ENCODE measurements at places on chromosomes 5 and 9.

GRCh38 chr5:173689737-173690360 lies 73.4 kb upstream of the BOD1 start:
- no peak for DNase-seq

DNA sequence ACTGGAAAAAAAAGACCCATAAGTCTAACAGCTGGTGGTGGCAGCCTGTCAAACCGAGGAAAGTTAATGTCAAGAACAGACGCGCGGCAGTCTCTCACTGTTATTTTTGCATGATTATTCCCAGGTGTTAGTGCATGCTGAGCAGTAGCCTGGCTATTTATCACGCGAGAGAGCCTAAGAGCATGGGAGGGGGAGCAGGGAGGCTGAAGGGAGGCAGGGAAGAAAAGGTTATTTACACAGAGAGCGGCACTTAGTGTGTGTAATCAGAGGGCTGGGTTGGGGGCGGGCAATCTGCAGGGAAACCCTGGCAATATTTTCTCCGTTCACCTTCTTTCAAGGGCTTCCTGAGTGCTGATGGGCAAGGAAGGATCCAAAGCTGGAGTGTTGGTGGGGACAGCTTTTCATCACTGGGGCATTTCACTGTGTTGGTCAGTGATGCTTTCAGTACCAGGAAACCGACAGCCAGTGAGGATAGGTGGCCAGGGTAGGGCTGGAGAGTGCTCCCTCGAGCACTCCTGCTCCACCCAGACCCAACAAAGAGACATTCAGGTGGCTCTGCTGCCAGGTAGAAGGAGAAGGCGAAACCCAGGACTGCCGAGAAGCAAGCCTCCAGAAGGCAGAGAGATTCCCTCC lies 39.6 kb downstream of the ZNF608 start:
- DNase-seq: peak; percentile 39

GRCh38 chr5:37198061-37198460 lies 51.1 kb downstream of the CPLANE1 start:
- no peak for DNase-seq

DNA sequence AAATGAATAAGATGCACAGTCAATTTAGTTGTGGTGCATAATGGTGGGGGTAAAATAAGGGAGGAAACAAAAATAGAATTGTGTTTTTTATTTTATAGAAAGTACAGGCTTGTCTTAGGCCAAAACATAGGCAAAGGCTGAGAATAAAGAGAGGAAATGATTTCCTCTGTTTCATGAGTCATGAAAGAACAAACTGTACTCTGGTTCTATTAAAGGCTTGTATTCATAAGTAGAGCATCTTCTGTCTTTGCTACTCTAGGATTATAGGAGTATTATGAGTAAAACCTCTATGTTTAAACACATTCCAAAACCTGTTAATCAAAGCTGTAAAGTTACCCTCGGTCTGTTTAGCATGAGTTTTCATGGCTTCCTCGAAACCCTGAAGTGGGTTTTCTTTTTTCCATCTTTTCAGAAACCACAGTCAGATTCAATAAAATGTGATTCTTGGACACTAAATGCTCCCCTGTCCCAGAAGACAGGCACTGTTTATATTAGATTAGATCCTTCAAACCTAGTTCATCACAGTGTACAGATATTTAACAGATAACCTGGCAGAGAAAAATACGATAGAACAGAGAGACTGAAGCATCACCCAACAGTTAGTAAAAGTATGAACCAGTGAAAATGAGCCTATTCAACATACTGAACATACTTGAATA lies 473.9 kb upstream of the CYLC2 start:
- no peak for DNase-seq

DNA sequence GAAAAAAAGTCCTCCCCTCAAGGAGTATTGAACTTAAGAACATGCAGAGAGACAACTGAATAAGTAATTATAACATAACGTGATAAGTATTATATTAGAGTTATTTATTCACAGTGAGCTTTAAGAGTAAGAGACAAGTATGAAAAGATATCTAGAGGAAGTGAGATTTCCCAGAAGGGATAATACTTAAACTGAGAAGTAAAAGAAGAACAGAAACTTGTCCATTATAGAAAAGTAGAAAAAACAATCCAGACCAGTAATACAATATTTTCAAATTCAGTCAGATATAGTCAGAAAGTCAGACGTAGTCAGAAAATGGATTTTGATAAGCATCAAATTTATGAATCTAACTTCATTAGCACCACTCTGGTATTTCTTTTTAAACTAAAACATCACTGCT lies 613.0 kb upstream of the CCNG1 start:
- no peak for DNase-seq

DNA sequence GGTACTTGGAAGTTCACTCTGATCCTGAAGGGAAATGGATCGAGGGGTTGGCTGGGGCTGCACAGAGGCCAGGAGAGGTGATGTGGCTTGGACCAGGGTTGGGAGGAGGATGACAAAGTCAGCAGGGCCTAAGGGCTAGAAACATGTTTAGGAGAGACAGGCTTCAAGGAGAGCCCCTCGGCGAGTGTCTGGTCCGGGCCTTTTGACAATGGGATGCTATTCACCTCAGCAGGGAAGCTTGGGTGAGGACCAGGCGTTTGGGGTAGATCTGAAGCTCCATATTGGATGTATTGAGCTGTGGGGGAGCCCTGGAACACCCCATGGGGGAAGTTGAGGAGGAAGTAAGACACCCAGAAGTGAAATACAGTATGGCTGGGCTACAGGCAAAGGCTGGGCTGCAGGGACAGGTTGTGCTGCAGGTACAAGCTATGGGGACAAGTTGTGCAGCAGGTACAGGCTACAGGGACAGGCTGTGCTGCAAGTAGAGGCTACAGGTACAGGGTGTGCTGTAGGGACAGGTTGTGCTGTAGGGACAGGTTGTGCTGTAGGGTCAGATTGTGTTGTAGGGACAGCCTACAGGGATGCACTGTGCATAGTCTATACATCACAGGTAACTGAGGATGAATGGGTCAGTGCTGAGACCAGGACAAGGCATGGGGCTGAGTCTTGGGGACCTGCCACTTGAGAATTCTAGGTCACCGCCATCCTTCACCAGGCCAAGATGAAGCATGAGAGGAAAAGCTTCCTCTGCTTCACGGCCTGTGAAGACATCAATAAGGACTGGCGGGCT lies 22.7 kb upstream of the FIBCD1 start:
- DNase-seq: no peak

- no peak for DNase-seq
These were observed 847.5 kb downstream of the TLE1 start for GRCh38 chr9:80841888-80842287.

DNA sequence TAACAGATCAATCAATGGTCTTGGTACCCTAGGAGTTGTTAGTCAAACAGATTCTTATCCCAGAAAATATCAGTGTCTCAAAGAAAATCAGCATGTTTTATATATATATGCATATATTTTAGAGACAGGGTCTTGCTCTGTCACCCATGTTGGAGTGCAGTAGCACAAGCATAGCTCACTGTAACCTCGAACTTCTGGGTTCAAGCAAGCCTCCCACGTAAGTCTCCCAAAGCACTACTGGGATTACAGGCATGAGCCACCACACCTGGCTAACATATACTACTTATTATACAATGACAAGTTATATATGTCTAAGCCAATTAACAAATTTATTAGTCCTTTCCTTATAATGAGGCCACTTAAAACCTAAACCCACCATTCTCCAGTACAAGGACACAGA lies 10.4 kb downstream of the RAB14 start:
- DNase-seq: no peak

DNA sequence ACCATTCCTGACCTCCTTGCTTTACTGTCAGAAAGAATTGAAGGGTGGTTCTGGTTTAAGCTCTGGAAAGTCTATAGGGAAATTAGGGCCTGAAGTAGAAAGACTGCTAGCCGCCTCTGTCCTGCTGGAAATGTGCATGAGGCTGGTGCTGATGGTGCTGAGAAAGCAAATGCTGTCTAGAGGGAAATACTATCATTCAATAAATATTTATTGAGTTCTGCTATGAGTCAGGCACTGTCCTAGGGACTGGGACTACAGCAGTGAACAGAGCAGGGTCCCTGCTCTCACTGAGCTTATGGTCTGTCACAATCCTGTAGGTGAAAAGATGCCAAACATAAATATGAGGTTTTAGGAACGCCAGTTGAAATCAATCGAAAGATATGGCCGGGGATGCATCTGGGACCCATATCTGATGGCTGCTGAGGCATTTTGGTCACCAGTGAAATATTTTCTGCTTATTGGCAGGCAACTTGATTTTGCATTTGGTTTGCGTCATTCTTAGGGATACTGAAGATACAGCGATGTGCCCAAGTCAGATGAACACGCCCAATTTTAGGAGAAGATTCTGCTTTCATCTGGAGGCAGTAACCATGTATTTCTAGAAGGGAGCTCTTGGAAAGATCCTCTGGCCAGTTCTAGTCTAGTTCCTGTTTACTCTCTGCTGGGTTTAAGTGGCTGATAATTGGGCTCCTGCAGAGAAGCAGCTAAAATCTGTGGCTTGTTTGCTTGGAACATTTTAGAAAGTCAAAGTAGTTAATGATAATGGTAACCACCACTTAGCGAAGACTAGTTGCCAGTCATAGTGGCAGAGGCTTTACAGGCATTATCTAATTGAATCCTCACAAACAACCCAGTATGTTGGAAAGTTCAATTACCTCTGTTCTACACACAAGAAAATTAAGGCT lies 73.3 kb downstream of the INSYN2B start:
- DNase-seq: no peak

DNA sequence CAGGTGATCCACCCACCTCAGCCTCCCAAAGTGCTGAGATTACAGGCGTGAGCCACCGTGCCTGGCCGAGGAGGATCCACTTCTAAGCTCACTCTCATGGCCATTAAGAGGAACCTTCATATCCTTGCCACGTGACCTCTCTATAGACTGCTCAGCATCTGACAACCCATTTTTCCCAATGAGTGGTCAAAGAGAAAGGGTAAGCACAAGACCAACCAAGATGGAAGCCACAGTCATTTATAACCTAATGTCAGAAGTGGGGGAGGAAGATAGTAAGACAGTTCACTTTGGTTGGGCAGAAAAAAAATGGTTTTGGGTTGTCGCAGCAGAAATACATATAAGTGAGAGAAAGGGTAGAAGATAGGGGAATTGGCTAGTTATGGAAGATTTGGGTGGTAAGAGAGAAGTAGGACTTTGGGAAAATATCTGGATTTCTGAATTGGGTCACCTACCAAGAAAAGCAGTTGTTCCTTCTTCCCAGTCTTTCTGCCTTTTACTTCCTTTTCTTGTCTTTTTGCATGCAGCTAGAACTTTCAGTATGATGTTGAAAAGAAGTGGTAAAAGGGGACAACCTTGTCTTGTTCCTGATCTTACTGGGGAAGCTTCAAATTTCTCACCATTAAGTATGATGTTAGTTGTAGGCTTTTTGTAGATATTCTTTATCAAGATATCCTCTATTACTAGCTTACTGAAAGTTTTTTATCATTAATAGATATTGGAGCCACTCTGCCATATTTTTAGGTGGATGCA lies 15.6 kb downstream of the SNX2 start:
- DNase-seq: no peak

DNA sequence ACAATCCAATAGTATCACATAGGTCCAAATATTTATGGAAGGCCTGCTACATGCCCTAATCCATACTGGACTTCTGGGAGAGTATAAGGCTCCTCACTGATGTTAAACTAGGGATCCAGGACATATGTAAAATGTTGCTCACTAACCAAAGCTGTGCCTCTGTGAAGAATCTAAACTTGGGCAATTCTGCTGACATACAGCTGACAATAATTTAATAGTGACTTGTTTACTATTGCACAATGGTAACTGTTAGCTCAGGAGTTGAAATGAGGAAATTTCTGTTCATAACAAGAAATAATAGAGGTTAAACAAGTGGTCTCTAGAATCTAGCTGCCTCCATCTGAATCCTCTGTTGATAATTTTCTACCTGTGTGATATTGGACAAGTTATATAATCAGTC lies 14.9 kb upstream of the CTXN3 start:
- no peak for DNase-seq

GRCh38 chr9:127209220-127209619 lies 55.4 kb upstream of the GARNL3 start:
- DNase-seq: no peak

DNA sequence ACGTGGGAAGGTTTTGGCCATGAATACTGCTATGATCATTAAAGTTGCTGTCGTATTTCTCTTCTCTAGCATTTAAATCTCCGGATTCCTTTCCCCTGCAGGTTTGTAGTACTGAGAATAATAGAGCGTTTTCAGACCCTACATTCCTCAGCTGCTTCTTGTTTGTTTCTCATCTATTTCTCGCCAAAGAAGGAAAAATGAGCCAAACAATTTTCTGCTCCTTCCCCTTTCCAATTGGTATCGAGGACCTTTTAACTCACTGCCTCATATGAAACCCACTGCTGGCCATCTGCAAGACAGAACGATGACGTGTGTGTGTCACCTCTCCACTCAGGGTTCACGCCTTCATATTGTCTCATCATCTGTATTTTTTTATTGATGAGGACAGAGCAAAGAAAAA lies 689.4 kb upstream of the WWC1 start:
- no peak for DNase-seq

- no peak for DNase-seq
These were observed 547.5 kb downstream of the EBF1 start for GRCh38 chr5:158552241-158552640.

GRCh38 chr9:95462249-95463147 lies 54.3 kb downstream of the PTCH1 start:
- DNase-seq: no peak

GRCh38 chr5:3143382-3143781 lies 391.9 kb upstream of the IRX2 start:
- no peak for DNase-seq

GRCh38 chr5:143244000-143244736 lies 159.3 kb downstream of the NR3C1 start:
- DNase-seq: no peak

GRCh38 chr9:1619915-1620710 lies 395.0 kb upstream of the SMARCA2 start:
- DNase-seq: no peak

- DNase-seq: no peak
These were observed 7.9 kb downstream of the G3BP1 start for GRCh38 chr5:151779531-151780125.

- no peak for DNase-seq
These were observed 57.2 kb downstream of the KCNN2 start for GRCh38 chr5:114419067-114419388.

DNA sequence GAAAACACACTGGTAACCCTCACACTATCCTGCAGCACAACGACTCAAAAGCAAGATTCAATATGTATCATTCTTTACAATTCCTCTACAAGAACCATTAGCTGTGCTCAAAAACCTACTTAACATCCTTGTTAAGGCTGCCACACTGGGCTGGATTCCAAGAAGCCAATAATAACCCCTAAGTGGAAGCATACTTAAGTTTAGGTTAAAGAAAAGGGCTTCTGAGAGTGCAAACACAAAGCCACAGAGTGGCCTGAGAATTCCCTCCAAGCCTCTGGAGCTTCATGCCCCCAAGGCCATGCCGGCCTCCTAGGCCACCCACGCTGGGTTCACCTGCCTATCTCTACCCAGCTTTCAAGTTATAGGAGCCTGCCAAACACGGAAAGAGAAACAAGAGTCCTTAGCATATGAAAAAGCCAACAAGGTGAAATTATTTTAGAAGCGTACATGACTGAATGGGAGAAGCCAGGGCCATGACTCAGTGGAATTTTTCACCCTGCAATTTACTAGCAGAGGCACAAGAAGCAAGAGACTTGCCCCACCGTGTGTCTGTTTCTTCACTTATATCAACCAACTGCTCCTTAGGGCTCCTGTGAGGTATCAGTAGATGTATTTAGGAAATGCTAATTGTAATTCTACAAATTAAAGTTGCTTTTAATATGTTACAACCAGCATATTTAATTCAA lies 293.0 kb downstream of the SPOCK1 start:
- peak; percentile 90 for DNase-seq
